ENCODE measurements at places on chromosomes 1 and 21.

- peak; percentile 85 for DNase-seq
Observed at GRCh38 chr1:41758904-41759548, 159.7 kb downstream of the HIVEP3 start.

DNA sequence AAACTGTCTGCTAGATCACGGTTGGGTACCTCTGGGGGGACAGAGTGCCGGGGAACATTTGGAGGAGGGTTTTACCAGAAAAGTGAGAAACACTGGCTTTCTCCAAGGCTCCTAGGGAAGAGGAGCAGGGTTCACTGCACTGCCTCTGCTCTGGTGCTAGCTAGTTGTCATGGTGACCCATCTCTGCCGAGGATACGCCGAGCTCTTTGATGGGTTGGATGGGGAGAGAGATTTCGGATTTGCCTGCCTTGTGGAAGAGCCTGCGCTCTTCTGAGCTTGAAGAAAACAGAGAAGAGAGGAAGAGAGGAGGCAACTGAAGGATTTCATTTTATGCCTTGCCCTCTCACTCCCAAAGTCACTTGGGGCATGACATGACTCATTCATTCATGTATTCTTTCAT is 92.1 kb downstream of the NAV1 start:
- DNase-seq = no peak

GRCh38 chr1:17319561-17320350 is 11.8 kb downstream of the PADI4 start:
- DNase-seq = no peak

GRCh38 chr1:22618056-22618455 is 18.4 kb upstream of the C1QA start:
- no peak for DNase-seq

GRCh38 chr1:6825828-6826227 is 40.6 kb downstream of the CAMTA1 start:
- no peak for DNase-seq

DNA sequence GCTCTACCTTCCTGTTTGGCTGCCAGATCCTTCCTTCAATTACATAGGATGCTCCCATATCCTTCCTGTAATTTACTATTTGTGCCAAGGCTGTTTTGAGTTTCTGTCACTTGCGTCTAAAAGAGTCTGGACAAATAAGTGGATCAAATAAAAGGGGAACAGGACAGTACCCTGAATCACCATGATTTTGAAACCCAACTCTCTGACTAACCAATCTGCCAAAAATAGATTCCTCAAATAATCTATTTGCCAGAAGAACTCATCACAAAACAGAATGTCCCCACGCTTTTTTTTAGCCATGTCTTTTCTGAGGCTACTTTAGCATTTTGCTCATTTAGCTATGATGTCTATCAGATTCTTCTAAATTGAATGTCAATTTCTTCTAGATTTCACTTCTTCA is 392.6 kb downstream of the NTNG1 start:
- DNase-seq = no peak

DNA sequence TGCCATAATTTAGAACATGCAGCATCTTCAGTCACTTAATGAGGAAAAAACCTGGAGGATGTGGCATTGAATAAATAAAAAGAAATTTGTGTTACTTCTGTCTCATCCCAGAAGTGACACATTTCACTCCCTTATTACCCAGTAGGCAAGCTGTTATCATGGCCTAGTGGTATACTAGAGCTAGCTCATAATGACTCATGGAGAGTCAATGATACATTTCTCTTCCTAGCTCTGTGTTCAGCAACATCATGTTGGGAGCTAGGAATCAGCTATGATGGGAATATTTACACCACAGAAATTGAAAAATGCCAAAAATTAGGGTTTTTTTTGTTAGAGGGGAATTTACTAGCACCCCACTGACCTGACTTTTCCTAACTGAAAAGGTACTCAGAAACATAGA is 182.7 kb downstream of the HMCN1 start:
- DNase-seq = no peak

- DNase-seq = no peak
Observed at GRCh38 chr1:26537951-26538352, 8.4 kb downstream of the RPS6KA1 start.

- no peak for DNase-seq
Observed at GRCh38 chr21:39377444-39378050, 28.7 kb upstream of the HMGN1 start.

- no peak for DNase-seq
Observed at GRCh38 chr1:54668567-54668966, 27.0 kb downstream of the MROH7 start.

Data from fibroblast of gingiva (primary cell).